Activated CD4-positive, CD25-positive, alpha-beta regulatory T cell treated with anti-CD3 and anti-CD28 coated beads, Interleukin-2, amount 50 U/mL, for 16 hours (primary cell): ENCODE measurements at places on chromosomes 5 and 9.
A peak's percentile ranks its signal among the peaks of the same experiment; 100 is the strongest.

- no peak for DNase-seq
Observed at GRCh38 chr5:115475788-115476187, 68.8 kb downstream of the FEM1C start.

- DNase-seq, result no peak
Observed at GRCh38 chr9:4769321-4770080, 23.2 kb upstream of the RCL1 start.

- DNase-seq, result no peak
Observed at GRCh38 chr9:114282926-114283325, 40.0 kb upstream of the ORM1 start.

DNA sequence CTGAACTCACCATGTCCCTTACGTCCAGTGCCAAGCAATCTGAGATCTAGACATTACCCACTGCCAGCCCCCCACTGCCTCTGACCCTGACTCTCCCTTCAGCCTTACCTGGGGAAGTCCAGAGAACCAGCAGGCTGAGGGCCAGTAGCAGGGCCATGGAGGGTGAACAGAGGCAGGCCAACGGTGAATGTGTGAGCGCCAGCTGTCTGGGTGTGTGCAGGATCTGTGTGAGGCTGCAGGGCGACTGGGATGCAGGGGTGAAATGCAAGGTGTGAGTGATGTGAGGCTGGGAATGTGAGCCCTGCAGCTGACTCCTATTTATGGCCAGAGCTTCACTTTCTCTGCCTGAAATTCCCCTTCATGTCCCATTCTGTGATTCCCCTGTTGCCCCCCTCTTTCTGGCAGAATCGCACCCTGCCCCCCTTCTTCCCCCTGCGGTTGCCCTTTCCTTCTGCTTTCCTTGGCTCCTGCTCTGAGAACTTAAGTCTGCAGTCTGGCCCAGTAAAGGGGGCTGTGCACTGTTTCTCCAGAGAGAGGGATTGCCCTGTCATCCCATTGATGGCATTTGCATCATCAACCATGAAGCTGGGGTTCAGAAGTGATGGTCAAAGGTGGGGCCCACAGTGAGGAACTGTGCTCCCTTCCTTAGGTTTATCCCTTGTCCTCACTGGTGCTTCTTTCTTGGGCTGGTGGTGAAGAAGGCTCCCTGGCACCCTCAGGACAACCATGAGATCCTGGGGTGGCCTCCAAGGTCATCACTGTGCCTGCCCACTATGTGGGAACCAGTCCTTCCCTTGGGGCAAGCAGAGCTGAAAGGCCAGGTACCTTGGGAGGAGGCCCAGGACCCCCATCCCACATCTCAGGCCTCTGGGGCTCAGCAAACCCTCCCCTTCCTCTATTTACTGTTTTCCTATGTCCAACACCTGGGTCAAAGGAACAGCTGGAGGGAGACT, at the start of gene CCL19:
TSS of gene CCL19 (minus strand) at position 294 of the 953 bp plus-strand sequence. CDS start at position 157, 137 bp downstream.
- no peak for DNase-seq

- DNase-seq, result peak; percentile 0
Observed at GRCh38 chr5:11143456-11144267, 382.6 kb upstream of the DAP start.

- DNase-seq, result no peak
Observed at GRCh38 chr9:132609184-132609583, 26.8 kb downstream of the BARHL1 start.

DNA sequence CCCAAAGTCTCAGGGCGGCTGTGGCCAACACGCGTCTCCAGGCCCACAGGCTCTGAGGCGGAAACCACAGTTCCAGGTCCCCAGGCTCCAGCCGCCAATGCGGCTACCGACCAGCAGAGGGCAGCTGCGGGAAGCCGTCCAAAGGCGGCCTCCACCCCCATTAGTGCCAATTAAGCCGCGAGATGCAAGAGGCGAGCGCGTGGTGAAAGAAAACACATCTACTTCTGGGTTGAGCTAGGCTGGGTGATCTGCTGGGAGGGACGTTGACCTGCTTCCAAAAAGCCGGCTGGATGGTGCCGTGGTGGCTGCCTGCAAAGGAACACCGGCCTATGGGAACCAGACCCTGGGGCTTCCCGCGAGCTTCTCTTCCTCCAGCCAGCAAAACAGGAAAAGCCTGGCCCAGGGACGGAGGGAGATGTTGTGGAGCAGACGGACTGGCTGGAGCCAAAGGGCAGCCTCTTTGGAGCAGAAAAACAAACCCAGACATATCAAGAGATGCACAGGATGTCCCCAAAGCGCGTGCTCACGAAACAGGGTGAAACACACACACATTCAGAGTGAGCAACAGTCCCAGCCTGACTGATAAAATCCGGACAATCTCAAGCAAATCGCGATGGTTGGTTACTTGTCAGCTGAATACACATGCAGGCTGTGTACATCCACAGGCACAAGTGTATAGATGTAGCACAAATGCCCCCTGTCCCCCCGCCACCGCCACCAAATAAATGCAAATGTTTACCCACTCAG, 187.1 kb upstream of the BRINP1 start:
- DNase-seq, result no peak

DNA sequence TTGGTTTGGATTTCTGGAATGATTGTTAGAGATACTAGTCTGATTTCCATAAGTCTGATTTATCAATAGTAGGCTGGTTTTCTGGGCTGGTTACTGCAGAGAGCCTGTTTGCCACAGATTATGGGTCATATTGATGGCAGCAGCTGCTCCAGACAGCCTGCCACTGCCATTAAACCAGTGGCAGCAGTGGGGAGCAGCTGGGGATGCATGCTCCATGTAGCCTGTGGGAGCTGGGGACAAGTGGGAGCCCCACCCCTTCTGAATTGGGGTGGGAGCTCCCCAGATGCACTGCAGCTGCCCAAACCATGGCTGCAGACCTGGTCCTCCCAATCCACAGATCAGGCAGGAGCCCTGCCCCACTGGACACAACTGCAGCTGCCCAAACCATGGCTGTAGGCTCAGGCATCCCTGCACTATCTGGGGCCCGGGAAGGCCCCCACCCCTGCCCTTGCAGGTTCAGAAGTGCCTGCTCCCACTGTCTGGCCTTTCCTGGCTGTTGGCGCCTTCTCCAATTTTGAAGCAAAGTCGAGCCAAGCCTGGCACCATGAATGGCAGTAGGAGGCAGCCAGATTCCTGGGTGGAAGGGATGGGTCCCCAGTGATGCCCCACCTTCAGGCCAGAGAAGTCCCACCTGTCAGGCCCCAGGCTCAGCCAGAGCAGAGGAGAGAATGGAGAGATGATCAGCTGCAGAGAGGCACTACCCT, 402.9 kb upstream of the TYRP1 start:
- DNase-seq, result no peak

GRCh38 chr5:4113905-4114304, 518.3 kb downstream of the IRX1 start:
- DNase-seq, result no peak

- no peak for DNase-seq
Observed at GRCh38 chr9:82781921-82782392, 281.0 kb downstream of the RASEF start.

- no peak for DNase-seq
Observed at GRCh38 chr9:127213859-127214258, 50.7 kb upstream of the GARNL3 start.

GRCh38 chr5:127085796-127086195, 12.5 kb upstream of the C5orf63 start:
- DNase-seq, result no peak

GRCh38 chr9:134628354-134628736, 13.3 kb upstream of the COL5A1 start:
- no peak for DNase-seq

DNA sequence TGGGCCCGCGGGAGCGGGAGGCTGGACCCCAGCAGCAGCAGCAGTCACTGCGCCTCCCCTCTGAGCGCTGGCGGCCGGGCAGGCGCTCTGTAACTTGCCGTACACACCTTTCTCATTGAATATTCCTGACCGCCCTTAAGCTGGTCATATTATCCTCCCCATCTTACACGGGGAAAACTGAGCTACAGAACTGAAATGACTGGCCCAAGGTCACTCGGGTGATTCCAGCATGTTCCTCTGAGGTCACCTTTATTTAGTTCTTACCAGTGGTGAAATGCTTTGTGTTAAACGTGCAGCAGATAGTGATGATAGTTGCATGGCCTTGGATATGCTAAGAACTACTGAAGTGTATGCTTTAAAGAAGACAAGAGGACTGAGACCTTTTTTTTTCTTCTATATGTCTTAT, 607 bp downstream of the UQCRQ start:
- DNase-seq, result no peak

- no peak for DNase-seq
Observed at GRCh38 chr5:154485850-154486426, 7.9 kb upstream of the HAND1 start.

DNA sequence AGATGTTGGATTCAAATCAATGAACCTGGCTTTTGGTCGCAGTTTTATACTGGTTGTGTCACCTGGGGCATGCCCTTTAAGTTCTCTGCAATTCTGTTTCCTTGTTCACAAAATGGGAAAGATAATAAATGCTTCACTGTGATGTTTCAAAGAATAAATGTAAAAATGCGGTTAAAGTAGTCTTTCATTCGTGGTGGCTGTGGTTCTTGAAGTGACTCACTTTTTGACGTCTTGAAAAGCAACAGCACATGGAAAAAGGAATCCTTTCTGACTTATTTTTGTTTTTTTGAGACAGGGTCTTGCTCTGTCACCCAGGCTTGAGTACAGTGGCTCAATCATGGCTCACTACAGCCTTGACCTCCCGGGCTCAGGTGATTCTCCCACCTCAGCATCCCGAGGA, 88.4 kb upstream of the SLIT3 start:
- no peak for DNase-seq

DNA sequence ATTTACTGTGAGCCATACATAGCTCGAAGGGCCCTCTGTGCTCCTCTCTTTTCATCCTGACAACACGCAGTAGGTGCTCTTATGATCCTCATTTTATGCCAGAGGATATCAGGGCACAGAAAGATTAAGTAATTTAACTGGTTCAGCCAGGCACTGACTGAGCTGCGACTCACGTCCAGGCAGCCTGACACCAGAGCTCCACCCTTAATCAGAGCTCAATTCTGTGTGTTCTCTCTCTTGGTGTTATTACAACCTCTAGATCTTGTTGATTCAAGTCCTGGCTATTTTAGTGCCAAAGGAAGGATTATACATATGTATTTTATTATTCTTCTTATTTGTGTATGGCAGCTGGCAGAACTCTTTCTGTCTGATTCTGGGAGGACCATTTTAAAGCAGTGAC, 59.7 kb downstream of the OSMR start:
- no peak for DNase-seq

GRCh38 chr5:6676702-6677101, 36.5 kb upstream of the TENT4A start:
- DNase-seq, result no peak

DNA sequence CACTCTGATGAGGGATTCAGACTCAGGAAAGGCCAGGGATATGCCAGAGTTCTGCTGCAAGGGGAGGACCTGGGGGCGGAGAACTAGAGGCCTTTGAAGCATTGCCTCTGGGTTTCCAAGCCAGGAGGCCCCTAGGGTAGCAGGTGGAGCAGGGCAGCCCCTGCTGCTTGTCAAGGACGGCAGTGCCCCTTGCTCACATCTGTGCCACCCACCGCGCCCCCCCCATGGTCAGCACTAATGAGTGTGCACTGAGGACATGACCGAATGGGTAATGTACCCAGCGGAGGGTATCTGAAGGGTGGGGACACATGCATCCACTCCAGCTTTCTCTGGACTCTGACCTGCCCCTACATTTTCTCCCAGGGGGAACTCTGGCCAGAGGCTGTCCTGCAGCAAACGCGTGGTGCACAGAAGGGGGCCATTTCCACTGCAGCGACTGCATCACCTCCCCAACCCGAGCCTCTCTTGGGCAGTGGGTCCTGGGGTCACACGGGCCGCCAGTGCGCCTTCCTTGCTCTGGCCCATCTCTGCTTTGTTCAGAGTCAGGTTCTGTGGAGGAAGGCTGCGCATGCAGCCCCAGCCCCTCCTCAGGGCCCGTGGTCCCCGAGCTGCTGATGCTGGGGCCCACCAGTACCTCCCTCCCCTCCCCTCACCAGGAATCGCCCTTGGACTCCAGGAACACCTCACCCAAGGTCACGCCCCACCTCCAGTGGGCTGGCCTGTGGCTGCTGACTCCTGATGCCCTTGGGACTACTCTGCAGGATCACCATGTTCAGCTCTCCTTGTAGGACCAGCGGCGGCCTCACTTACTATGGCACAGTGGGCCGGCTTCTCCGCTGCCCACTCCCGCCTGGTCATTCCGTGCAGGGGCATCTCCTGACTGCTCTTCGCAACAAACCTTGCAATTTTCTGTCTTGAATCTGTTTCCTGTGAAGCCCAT, 31.2 kb downstream of the STC2 start:
- DNase-seq, result no peak

- DNase-seq, result no peak
Observed at GRCh38 chr9:109604781-109605180, 106.7 kb upstream of the PTPN3 start.

- no peak for DNase-seq
Observed at GRCh38 chr5:58505971-58506640, 14.9 kb downstream of the GAPT start.

GRCh38 chr9:23855873-23856604, 30.0 kb upstream of the ELAVL2 start:
- no peak for DNase-seq

GRCh38 chr5:37658440-37658839, 181.4 kb downstream of the GDNF start:
- no peak for DNase-seq

DNA sequence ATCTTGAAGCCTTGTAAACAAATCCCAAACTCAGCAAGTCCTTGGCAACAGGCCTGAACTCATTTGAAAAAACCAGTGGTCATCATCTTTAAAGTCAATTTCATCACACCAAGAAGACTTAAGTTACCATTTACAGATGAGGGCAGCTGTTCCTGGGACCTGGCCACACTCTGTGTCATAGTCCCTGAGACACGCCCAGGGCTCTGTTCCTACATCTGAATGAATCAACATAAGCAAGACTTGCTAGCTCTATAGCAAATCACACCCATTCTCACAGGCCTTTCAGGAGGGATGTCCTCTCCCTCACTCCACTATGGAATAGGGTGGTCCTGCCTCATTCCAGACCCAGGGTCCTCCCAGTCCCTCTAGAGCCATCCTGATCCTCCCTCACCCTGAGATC, 142.8 kb downstream of the NSG2 start:
- DNase-seq, result no peak

DNA sequence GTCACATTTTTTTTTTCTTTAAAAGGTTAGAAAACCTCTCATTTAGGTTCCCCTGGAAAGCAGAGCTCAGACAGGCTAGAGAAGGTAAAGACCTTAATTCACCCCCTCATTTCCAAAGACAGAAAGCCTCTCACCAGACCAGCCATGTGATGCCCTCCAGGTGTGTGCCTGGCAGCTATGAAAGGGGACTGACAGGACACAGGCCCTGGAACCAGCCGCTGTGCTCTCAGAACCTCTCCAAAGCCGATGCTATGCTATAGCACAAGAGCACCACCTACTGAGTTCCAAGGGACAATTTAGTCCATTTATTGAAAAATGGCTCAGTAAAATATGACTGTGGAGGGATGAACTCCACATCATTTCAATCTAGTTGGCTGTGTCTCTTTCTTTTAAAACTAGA, 48.8 kb downstream of the FANCC start:
- no peak for DNase-seq

- no peak for DNase-seq
Observed at GRCh38 chr5:34717426-34718327, 61.5 kb downstream of the RAI14 start.
